Colonic mucosa (tissue), 4 donors: ENCODE measurements at places on chromosomes 3 and 15.

- no peak for DNase-seq
Measured at GRCh38 chr3:123447749-123448517, 957 bp downstream of the ADCY5 start.

DNA sequence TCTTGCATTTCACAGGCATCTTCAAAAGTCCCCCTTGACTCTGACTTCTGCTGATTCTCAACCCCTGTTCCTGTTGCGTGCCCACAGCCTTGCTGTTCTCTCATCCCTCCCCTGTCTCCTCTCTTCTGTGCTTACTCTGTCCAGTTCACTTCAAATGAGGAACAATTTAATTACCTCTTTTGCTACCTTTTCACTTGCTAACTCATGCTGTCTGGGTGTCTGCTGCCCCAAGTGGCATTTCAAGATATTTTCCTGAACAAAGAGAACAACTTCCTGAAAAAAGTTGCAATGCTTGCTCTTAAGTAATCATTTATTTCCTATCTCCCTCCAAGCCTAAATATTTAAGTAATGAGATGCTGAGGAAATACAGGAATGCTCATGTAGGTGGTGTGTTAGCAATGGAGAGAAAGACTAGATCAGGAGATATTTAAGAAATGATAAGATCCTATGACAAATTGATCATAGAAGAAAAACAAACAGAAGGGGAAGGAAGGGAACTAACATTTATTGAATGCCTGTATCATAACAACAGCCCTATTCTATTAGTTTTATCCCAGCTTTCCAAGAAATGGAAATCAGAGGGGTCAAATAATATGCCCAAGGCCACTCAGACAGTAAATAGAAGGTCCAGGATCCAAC lies 42.2 kb downstream of the SV2B start:
- no peak for DNase-seq

- no peak for DNase-seq
Measured at GRCh38 chr3:78917536-78917935, 850.3 kb downstream of the ROBO1 start.

GRCh38 chr3:142613491-142613890 lies 17.3 kb downstream of the PLS1 start:
- DNase-seq: peak; percentile 73

- no peak for DNase-seq
Measured at GRCh38 chr3:23831517-23832394, 26.0 kb downstream of the UBE2E1 start.

DNA sequence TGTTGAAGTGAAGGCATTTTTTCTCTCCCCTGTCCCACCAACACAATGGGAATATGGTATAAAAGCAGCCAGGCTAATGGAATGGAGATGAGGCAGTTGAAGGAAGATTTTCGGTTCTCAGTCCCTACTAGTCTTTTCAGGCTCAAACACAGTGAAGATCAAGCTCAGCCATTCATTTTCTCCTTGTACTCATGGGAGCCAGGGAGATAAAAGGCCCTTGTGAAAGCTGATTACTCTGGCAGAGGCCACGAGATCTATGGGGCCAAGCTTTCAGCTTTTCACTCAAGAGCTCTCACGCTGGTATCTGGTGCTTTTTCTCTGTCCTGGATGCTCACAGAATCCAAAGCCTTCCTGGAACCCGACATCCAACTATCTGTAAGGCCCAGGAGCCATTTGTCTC lies 14.5 kb upstream of the FAN1 start:
- no peak for DNase-seq

GRCh38 chr3:29686889-29687592 lies 406.2 kb downstream of the RBMS3 start:
- DNase-seq: no peak

- DNase-seq: peak; percentile 28
Measured at GRCh38 chr3:72177075-72178050, 392.4 kb upstream of the PROK2 start.

DNA sequence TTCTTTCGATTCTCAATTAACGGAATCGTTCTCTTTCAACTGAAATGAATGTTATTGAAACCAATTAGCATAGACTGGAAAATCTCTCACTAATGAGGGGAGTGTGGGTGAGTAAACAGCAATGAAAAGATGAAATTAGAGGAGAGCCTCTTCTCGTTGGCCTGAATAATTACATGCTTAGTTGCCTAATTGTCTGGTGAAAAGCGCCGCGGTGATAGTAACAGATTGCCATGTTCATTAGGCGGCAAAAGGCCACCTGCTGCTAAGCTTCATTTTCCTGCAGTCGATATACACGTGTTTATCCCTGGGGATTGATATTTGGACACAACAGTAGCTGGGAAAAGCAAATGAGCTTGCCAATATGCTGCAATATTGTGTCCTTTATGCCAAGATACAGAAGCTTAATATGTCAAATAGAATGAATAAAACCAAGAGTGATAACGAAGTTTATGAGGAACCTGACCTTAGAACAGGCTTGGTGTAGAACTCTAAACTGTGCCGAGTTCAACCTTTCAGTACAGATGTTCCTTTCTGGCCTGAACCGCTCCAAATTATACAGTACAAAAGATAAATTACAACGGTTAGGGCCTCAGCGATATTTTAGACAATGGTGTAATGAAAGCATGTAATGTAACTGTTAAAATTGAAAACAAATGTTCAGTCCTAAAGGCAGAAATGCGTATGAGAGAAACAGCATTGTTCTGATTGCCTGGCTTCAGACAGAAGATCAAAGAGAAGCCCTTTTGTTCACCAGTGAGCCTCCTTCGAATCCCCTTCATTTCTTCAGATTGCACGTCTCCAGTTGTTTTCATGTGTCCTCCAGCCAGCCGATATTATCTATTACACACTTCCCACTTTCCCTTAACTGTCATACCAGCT lies 185.2 kb downstream of the SHOX2 start:
- DNase-seq: no peak

DNA sequence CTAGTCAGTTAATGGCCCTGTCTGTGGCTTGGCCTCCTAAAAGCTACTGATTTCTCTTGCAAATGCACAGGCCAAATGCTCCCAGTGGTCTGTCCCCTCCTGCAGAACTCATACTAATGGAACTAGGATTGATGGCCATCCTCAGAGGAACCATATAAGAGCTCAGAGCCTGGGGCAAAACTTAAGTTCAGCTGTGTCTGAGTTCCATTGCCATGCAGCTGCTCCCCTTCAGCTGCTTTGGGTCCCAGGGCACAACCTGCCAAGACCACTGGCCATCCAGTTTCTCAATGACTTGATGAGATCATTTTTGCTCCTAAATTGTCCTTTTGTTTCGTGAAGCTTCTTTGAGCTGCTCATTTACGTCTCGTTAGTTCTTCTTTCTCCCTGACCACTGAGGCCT lies 529.5 kb upstream of the TBL1XR1 start:
- no peak for DNase-seq

- peak; percentile 76 for DNase-seq
Measured at GRCh38 chr15:67063689-67064606, 1.5 kb upstream of the SMAD3 start.

GRCh38 chr15:96122077-96123027 lies 208.1 kb upstream of the NR2F2 start:
- DNase-seq: no peak

GRCh38 chr3:141798448-141798845 lies 35.2 kb downstream of the GRK7 start:
- peak; percentile 25 for DNase-seq

DNA sequence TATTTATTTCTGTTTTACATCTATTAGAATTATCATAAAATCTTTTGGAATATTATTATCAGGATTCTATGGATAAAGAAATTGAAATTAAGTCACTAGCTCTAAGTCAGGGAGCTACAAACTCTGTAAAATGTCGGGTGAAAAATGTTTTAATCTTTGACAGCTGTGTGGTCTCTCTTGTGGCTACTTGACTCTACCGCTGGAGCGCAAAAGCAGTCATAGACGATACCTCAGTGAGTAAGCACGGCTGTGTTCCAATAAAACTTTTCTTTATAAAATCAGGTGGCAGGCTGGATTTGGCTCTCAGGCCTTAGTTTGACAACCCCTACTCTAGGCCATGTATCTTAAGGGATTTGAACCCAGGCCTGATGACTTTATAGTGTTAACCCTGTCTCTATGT lies 88.5 kb upstream of the PFN2 start:
- no peak for DNase-seq

- DNase-seq: no peak
Measured at GRCh38 chr15:60004846-60005351, 788 bp downstream of the FOXB1 start.

- DNase-seq: no peak
Measured at GRCh38 chr15:56320316-56320715, 44.9 kb upstream of the TEX9 start.

GRCh38 chr15:66401130-66402021 lies 14.7 kb downstream of the MAP2K1 start:
- DNase-seq: no peak

DNA sequence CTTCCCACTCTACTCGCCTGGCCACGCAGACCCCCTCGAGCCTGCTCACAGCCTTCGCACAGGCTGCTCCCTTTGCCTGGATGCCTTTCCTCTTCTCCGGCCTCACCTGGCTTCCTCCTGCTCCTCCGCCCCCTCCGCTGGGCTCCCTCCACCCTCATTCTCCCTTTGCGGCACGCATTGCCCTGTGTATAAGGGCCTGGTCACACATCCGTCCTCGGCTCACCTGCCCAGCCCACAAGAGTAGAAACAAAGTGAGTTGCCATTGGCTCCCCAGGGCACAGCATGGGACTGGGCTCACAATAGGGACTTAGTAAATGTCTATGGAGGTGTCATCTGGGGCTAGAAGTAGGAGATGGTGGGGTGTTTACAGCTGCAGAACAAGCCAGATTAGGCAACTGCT lies 4.2 kb downstream of the PLXND1 start:
- no peak for DNase-seq
